Ureter (tissue), 1 donor: ENCODE measurements at places on chromosomes 16 and 17. TPM values are rescaled to one million over a fixed set of nuclear protein-coding genes. Genes with fewer than 3 reads are reported as not detected.
A peak's percentile ranks its signal among the peaks of the same experiment; 100 is the strongest.

Gene NSF
- total RNA-seq = 76.7 TPM

Gene HBA1
- total RNA-seq = 82.1 TPM

Gene EVI2A
- total RNA-seq = 2.7 TPM

Gene CFAP20
- 26.4 TPM for total RNA-seq

Gene ELMO3
- 23.5 TPM for total RNA-seq

DNA sequence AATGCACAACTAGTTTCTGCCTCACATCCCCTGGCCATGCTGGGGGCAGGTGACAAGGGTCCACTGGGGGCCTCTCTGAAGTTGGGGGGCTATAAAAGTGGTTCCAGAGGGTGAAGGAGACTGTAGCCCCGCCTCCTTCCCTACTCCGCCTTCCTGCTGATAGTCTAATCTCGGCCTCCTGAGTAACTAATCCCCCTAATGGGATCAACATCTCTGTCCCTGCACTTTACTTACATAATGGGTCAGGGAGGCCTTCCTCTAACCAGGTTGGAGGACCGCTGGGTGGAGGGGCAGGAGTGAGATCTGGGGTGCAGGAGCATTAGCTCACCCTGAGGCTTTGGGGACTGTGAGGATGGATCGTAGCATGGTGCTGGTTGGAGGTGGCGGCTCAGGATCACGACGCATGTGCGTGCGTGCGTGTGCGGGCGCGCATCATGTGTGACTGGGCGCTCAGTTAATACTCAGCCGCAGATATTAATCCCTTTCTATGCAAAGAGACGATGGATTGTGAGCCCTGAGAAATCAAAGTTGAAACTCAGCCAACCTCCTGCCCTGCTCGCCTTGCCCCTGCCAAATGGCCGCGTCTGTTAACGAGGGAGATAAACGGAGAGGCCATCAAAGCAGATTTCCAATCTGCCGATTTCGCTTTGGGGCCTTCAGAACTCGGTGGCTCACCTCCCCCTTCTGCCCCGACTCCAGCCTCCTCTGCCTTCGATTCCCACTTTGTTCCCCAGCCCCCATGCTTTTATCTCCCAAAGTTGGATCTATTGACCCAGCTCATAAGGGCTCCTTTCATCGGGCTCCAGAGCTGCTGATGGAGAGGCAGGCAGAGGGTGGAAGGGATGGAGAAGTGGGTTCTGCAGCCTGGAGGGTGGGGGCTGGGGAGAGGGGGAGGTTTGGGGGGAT, 107.3 kb downstream of the SDK2 start:
- no peak for DNase-seq

- DNase-seq = no peak
These were observed 11.9 kb downstream of the RAB40B start for GRCh38 chr17:82686366-82687324.

DNA sequence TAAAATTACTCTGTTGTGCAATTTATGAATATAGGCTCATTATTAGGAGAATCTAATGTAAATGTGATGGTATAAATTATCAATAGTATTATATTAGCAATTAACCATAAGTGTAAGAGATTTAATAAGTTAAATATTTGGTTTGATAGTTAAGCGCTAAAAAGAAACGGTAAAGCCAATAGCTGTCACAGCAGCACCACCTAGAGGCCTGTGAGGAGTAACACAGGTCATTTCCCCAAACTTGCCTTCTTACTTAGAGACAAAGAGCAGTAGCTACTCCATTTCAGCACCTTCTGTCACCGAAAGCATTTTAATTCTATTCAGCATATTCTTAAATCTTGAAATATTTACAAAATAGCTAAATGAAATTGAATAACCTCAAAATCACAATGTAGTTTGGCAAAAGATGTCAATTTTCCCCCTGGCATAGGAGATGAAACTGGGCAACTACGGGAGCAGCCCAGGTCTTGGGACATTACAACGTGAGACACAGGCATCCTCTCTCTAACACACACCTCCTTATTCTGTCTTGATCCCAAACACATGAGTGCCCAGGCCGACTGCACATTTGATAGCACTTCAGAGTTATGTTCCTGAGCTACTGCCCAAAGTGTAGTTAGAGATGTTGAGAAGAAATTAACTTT, 14.3 kb upstream of the DYNLRB2 start:
- DNase-seq = peak; percentile 49

DNA sequence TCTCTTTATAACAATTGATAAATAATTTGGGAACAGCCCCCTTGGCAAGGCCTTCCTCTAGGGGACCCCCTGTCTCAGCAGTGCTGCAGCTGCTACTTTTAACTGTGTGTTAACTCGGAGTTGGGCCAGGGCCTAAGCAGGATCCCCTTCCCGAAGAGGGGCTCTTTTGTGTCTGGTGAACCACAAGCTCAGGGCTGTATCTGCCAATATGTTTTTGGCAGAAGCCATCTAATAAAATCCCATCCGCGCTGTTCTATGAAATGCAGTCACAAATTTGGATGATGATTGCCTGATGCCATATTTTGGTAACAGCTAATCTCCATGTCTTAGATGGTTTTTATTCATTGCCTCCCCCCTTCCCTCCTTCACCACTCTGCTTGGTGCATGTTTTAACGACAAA, 267.7 kb downstream of the FTO start:
- DNase-seq = no peak

DNA sequence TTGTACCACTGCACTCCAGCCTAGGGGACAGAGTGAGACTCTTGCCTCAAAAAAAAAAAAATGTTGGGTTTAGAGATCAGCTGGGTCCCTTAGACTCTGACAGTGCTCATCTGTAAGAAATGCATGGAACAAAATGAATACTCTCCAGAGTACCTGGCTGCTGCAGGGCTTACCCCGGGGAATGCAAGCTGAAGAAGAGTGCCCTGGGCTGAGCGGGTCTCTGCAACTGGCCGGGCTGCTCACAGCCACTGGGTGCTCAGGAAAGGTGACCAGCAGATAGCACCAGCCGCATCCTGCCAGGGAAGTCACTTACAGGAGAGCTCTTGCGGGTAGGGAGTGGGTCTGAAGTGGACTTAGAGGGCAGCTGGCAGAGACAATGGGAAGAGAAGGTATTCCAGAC, 82.1 kb downstream of the GAS7 start:
- DNase-seq = no peak

DNA sequence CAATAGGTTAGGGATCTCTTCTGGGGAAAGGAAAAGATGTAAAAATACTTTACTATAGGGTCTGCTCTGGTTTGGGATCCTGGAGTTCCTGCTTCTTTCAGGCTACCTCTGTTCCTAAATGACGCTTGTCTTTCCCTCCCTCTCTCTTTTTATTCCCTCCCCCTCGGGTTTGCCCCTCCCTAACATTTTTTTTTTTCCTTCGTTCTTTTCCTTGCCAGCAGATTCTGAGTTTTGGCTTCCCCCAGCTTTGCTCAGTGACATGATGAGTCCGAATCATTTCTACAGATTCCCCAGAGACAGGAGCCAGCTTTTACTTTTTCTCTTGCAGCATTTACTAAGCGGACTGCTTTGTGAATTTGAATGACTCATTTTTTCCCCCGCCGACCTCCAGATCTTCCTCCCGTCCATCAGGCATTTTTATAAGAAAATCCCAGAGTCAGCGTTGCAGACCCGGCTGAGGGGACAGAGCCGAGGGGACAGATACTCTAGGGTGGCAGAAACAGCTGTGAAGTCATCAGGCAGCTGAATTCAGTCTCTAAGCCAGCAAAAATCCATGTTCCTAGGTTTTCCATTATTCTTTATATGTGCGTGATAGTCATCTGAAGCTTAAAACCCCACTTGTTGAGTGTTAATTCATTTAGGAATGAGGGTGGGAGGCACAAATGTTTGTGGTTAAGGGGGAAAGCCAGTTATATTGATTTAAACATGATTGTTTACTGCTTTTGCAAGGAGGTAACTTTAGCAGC, at the start of gene TMEM100:
Gene TMEM100 (minus strand): TSS at position 123 of the 746 bp plus-strand sequence. CDS start 1,794 bp downstream, outside the sequence.
- peak; percentile 47 for DNase-seq

- no peak for DNase-seq
These were observed 11.7 kb upstream of the TOB1 start for GRCh38 chr17:50877838-50878237.

DNA sequence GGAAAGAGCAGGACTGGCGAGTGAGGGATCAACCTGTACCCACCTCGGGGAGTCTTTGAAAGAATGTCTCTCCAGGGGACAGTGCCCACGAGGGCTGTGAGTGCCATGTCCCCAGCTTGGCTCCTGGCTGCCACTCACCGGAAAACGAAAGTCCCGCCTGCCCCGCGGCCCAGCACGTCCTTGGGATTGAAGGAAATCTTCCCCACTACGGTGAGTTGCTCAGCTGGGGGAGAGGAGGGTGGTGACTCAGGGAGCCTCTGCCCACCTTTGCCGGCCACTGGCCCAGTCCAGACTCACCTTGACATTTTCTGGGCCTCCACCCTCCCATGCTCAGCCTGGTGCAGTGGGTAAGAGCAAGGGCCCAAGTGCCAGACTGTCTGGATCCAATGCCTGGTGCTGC, 17.1 kb downstream of the PLK1 start:
- no peak for DNase-seq

DNA sequence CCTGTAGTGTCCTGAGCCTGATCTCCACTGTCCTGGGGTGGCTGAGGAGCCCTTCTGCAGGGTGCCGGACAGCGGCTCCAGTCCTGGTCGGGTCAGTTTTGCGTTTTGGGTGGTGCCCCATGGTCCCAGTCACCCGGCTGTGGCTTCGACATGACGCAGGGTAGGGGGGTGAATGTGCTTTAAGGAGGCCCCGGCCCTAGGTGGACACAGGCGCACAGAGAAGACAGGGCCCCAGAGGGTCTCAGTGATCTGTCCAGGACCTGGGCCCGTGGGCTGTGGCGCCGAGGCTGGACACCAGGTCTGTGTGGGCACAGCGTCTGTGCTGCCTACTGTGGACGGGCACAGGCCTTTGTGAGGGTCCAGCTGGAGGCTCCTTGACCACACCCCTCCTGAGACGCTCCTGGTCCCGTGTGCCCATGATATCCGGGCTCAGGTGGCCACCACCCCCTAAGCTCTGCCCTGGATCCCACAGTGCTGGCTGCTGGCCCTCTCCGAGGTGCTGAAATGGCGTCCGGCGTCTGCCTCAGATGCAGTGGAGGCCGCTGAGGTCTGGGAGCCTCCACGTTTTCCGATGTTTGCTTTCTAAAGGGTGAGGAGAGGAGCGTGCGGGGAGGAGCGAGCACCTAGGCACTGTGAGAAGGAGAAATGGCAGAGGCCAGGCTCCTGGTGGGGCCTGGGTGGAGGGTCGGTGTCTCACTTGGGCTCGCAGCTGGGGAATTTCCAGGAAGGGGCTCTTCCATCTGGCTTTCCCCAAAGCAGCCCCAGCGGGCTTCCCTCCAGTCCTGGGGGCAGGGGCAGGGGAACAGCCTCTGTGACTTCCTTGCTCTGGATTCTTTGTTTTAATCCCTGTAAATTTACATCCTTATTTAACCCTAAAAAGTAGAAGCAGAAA, 56.1 kb upstream of the ACSF3 start:
- DNase-seq = no peak

DNA sequence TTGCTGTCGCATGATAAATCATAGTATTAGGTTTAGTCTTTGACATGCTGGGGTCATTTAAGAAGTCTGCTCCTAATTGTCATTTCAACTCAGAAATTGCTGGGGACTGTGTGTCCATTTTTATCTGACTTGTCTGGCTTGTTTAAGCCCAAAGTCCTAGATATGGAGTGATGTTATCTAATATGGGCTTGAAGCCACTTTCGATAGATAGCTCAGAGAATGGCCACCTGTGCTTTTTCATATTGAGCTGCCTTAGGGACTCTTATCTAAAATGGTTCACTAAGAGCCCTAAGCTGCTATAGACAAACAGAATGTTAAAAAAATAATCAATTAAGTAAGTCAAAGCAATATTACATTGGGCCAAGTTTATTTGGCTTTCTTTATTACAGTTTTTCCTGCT, 81.6 kb upstream of the CNTNAP4 start:
- no peak for DNase-seq

DNA sequence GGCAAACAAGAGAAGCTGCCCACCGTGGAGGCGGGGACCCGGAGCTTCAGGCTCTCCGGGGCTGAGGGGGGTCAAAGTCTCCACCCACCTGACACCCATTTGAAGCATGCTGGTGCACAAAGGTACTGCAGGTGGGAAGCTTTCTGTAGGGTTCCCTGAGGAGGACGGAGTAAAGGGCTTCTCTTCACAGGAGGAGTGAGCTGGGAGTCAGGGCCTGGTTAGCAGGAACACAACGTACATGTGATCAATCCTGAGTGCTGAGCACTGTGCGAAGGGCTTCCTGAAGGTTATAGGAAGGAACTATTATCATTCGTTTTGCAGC, 252.9 kb upstream of the RPL38 start:
- no peak for DNase-seq

DNA sequence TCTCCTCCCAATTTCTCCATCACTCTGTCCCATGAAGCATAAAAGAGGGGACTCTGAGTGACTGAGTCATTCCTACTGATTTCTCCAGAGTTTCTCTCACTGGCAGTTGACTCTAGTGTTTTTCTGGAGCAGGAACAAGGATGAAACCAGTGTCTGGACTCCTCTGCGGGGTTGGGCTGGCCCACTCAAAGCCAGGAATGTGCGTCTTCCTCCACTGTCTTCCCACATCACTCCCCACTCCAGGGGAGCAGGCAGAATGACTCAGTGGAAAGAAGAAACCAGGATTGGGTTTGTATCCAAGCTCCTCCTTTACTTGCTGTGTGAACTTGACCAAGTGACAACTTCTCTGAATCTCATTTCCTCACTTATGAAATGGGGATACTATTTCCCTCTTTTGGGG, 497.5 kb upstream of the SALL1 start:
- DNase-seq = no peak

GRCh38 chr17:9971991-9972390, 66.9 kb upstream of the RCVRN start:
- peak; percentile 81 for DNase-seq

DNA sequence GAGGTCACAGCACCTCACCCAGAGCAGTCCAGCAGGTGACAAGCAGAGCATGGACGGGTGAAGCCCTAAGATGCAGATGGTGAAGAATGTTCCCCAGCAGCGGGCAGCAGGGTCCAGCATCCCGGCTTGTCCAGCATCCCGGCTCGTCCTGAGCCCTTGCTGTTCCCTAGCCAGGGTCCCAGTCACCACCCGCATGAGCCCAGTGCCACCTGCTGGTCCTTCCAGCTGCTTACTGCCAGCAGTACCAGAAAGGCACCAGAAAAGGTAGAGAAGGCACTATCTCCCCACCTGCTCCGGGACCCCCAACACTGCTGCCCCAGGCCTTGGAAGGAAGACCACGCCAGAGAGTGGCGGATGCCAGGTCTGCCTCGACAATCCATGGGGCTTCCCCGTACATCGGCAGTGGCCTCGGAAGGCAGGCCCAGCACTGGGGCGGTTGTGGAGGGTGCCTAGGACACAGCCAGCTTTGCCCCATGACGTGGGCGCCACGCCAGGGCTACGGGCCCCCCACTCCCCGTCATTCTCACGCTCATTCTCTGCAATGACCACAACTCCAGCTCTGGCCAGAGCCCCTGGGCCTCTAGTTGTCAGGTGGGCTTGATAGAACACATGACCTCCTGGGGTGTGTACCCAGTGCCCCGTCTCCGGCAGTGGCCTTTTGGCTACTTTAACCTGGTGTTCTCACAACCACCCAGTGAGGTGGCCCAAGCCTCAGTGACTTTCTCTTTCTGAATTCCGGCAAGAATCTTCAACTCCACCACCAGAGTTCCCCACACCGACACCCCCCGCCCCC, 1.4 kb downstream of the CENPX start:
- peak; percentile 84 for DNase-seq
